ENCODE measurements at places on chromosomes 12 and 14.

GRCh38 chr12:121490401-121491281 is 90.2 kb downstream of the KDM2B start:
- no peak for DNase-seq

DNA sequence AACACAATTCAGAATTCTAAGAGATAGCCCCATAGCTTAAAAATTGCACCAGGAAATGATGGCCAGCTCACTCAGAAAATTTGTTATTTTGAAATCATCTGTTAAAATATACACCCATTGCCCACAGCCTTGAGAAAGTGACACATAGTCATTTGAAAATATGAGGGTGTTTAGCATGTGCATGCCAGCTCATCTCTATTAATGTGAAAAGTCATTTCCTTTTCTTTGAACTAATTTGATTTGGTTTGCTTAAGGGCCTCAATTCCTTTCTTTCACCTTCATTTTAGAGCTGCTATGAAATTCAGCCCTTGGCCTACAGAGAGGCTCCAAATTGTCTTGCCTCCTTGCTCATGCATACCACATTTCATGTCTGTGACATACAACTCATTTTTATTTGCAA is 241.4 kb downstream of the PHLDA1 start:
- no peak for DNase-seq

DNA sequence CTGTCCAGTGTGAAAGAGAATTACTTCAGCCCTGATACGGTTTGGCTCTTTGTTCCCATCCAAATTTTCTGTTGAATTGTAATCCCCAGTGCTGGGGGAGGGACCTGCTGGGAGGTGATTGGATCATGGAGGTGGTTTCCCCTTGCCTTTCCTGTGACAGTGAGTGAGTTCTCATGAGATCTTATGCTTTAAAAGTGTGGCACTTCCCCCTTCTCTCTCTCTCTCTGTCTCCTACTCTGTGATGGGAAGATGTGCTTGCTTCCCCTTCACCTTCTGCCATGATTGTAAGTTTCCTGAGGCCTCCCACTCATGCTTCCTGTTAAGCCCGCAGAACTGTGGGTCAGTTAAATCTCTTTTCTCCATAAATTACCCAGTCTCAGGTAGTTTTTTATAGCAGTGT is 5.5 kb upstream of the SLC15A5 start:
- no peak for DNase-seq

DNA sequence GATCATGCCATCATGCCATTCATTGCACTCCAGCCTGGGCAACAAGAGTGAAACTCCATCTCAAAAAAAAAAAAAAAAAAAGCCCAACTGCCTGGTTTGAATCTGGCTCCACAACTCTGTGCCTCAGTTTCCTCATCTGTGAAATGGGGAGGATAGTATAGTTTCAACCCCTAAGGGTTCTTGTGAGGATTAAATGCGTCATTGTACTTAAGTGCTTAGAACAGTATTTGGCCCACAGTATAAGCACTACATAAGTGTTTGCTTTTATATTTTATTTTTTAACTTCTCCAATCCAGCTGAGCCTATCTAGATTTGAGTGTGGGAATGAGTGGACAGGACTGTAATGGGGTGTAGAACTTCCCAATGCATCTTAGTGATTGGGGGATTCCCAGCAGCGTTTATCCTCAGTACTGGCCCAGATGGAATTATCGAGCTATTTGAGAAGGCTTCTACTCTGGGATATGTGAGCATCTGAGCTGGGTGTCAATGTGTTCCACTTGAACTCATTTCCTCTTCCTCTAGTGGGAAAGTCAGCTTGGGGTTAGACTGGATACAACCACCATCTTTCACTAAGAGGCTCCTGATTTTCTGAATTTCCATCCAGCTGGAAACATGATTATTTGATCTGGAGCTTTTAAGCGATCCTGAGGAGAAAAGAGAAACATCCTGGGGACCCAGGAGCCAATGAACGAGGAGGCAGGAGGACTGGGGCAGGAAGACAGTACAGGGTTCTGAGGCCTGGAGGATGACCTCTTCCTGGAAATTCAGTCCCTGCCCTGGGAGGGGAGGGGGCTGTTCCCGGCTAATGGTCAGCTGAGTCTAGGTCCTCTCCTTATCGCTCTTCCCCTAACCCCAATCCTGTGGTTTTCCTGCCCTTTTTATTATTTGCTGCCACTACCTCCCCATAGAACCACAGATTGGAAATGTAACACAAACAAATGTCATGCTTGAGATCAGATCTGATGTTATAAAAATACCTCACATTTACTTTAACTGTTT is 9.3 kb upstream of the ESPL1 start:
- no peak for DNase-seq

DNA sequence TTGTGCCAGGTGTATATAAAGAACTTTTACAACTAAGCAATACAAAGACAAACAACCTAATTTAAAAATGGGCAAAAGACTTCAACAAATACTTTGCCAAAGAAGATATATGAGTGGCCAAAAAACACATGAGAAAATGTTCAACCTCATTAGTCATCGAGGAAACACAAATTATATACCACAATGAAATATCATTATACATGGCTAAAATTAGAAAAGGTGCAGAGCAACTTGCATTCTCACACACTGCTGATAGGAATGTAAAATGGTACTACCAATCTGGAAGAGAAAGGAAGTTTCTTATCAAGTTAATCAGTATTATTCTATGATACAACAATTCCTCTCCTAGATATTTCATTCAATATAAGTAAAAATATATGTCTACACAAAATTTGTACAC is 131.6 kb upstream of the FRMD6 start:
- no peak for DNase-seq

DNA sequence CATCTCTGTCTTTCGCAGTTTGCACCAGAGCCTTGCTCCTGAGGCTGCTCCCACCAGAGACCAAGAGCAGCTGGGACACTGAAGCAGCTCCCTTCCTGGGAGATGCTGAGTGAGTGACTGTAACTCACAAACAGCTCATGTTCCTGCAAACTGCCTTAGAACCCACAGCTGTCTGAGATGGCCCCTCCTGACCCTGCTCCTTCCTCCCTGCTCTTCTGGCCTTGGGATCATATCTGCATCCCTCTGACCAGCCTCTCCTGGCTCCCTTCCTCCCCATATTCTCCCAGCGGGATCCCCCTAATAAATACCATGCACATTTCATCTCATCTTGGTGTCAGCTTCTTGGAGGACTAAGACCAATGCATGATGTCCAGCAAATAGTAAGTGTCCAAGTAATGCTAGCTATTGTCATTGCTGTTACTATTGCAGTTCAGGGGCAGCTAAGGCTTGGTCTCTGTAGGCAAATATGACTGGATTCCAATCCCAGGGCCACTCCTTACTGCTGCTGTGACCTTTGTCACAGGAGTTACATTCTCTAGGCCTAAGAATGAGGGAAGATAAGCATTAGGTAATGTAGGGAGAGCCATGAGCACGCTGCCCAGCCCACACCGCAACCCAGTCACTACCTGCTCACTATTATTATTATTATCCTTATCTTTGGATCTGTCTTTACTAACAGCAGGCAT is 47.9 kb downstream of the SYNE3 start:
- no peak for DNase-seq

- no peak for DNase-seq
These were observed 33.9 kb downstream of the SCARB1 start for GRCh38 chr12:124829708-124830304.

DNA sequence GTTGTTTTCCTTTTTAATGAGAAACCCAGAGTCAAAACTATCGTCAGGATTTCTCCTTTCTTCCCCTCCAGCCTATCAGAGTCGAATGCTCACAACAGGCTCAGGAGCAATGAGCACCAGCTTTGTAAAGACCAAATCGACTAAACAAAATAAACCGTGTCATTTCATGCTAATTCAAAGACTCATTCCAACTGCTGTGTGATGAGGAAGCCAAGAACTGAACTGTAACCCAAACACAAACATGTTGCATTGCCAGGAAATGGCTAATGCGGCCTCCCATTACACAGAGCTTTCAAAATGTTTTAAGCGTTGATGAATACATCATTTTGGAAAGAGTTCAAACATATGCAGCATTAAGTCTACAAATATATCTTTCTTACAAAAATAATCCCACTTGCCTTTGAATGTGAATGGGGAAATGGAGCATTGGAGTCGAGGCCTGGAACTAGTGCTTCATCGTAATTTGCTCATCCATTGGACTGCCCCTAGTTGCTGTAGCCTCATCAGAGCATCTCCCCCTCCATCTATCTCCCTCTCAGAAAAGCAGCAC is 349.5 kb downstream of the GXYLT1 start:
- no peak for DNase-seq

GRCh38 chr12:8681129-8681884 is 16.5 kb upstream of the RIMKLB start:
- DNase-seq = no peak

DNA sequence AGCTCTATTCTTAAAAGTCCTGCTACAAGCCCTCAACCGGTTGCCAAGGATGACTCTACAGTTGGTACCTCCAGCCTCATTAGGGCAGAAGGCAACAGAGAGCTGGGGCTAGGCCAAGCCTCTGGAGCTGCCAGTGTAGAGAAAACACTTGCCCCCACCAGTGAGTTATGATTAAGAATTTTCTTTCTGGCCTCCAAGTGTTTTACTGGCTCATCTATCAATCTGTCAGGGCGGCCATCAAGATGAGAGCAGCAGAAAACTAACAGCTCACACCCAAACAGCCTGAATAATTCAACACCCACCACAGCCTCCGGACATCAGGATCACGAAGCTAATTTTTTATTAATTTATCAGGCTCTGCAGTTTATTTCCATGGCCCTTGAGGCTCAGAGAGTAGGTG is 40.7 kb upstream of the CMKLR1 start:
- DNase-seq = no peak

DNA sequence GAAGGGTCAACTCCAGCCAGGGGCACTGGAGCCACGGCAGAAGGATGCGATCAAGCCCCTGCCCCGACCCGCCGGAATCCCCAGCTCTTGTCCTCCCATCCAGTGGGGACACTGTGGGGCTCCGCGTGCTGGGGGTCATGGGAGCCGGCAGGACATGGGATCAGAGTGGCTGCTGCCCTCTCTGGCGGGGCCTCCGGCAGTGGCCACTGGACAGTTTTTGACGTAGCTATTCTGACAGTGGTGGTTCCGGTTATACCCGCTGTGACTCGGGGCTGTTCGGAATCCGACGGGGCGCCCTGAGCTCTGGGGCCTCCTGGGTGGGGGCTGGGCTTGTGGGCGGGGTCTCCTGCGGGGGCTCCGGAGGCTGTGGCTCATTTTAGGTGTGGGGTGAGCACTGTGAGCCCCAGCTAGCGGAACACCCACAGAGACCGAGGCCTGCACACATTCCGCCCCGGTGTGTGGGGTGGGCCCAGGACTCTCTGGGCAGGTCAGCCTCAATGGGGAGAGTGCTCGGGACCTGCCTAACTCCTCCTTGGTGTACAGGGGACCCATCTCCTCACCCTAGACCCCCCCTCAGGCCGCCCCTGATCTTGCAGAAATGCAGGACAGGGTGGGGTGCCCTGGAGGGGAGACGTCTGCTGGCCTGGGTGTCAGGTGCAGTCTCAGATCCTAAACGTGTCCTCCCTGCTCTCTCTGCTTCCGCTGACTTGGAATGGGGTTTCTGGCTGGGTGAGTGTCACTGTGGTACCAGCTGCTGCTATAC is 374.2 kb downstream of the TMEM121 start:
- DNase-seq = no peak

- no peak for DNase-seq
These were observed 296.5 kb downstream of the TMEM132D start for GRCh38 chr12:129607301-129607700.

DNA sequence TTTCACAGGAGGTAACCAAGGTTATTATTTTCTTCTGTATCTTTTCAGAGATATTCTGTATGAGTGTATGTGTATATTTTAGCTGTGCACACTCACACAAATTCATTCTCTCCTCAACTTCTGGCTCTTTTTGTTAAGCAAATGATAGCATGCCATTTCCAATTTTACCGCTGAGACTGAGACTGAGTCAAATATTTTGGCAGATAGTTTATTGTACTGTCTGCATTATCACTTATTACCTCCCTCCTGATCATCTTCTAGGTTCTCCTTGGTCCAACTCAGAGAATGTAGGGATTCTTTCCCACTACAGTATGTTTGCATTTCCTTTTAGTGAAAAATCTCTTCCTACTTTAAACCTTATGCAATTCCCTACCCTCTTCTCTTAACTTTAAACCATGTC is 33.3 kb downstream of the DACT1 start:
- no peak for DNase-seq

- no peak for DNase-seq
These were observed 665.7 kb downstream of the NRXN3 start for GRCh38 chr14:78835909-78836308.

GRCh38 chr14:54117396-54117795 is 160.8 kb upstream of the BMP4 start:
- no peak for DNase-seq

DNA sequence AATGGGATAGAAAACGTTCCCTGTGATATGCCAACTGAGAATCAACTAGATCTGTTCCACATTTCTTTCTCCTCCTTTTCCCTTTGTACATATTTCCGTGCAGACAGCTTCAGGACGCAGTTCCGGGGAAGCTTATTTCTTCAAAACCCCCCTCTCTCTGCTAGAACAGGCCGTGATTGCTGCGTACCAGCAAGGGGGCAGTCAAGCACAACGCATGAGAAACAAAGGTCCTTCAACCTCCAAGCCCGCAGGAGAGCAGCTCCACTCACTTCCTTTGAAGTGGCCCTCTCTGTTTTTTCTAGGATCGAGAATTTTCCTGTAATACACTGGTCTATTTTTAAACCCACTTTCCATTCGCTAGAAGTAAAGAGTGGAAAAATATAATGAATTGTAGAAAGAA is 80.8 kb downstream of the ZNF664 start:
- no peak for DNase-seq

GRCh38 chr12:7042842-7043241 is 17.7 kb upstream of the C1S start:
- no peak for DNase-seq

- no peak for DNase-seq
These were observed 127.4 kb upstream of the EGLN3 start for GRCh38 chr14:34078117-34078743.

DNA sequence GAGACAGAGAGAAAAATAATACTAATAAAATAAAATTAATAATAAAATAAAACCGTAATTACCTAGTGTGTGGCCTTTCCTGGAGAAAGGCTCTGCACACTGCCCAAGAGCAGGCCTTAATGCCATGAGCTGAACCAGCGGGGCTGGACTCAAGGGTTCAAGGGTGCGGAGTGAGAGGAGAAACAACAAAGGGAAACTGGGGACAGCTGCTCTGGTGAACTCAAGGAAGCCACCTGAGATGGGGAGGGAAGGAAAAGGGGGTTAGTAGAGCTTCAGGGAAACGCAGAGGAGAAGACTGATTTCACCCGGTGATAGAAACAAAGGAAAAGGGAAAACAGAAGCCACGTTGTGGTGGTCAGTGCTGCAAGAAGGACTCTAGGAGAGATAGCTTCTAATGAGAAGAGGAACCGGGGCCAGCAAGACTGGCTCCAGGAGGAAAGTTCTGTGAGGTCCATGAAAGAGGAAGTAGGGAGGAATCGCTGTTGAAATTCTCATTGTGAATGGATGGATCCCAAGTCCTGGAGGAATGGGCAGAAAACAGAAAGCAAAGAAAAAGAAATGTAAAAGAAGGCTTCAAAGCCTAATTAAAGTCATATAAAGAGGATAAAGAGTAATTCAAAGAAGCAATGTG is 48.3 kb upstream of the BCL2L14 start:
- no peak for DNase-seq

- DNase-seq = no peak
These were observed 121.4 kb downstream of the PPHLN1 start for GRCh38 chr12:42447371-42447786.
